Colonic mucosa (tissue), 4 donors: ENCODE measurements at places on chromosomes 12 and 14. TPM values are rescaled to one million over a fixed set of nuclear protein-coding genes. Genes with fewer than 3 reads are reported as not detected.

Gene ADAM21
- total RNA-seq: not detected

Gene RAN
- total RNA-seq: 847 TPM

Gene ESPL1
- total RNA-seq: 34.6 TPM

Gene HOXC6
- total RNA-seq: 0.15 TPM

Gene LRIG3
- total RNA-seq: 79.9 TPM

Gene DEPDC4
- total RNA-seq: 2.8 TPM

Gene KRT83
- total RNA-seq: not detected

Gene STYK1
- total RNA-seq: 53.3 TPM

Gene GLIPR1L1
- not detected for total RNA-seq

Gene OTX2
- total RNA-seq: not detected

Gene FAM90A1
- total RNA-seq: not detected

Gene ABCC9
- 0.69 TPM for total RNA-seq

Gene KIF5A
- total RNA-seq: 2.1 TPM

Gene NRXN3
- 1.2 TPM for total RNA-seq

Gene SERPINA12
- not detected for total RNA-seq

Gene KLRF1
- 0.61 TPM for total RNA-seq

Gene ZDHHC22
- total RNA-seq: 0.42 TPM

Gene SLC38A4
- total RNA-seq: 3.2 TPM

Gene SLC35F4
- not detected for total RNA-seq

Gene WDHD1
- total RNA-seq: 22.6 TPM

Gene FERMT2
- total RNA-seq: 43.9 TPM

Gene ARHGAP9
- total RNA-seq: 6.5 TPM

Gene ETFBKMT
- 5.2 TPM for total RNA-seq

Gene KLRK1
- 1.6 TPM for total RNA-seq
